ENCODE measurements at places on chromosomes 5 and 9. TPM values are rescaled to one million over a fixed set of nuclear protein-coding genes. Genes with fewer than 3 reads are reported as not detected.

POU5F2 gene
- 1.0 TPM for total RNA-seq

CD72 gene
- total RNA-seq: 0.56 TPM

CCL28 gene
- not detected for total RNA-seq

TEX48 gene
- not detected for total RNA-seq

RELL2 gene
- 3.9 TPM for total RNA-seq

GRCh38 chr9:72909428-72909827, 43.4 kb downstream of the ALDH1A1 start:
- no peaks in the 10 kb centered on the region for H3K27me3 ChIP-seq
- peaks cover 7% of the 10 kb centered on the region for H3K4me1 ChIP-seq
- H3K27ac ChIP-seq: no peak overlapping the region
- H3K4me3 ChIP-seq: no peak overlapping the region

DNA sequence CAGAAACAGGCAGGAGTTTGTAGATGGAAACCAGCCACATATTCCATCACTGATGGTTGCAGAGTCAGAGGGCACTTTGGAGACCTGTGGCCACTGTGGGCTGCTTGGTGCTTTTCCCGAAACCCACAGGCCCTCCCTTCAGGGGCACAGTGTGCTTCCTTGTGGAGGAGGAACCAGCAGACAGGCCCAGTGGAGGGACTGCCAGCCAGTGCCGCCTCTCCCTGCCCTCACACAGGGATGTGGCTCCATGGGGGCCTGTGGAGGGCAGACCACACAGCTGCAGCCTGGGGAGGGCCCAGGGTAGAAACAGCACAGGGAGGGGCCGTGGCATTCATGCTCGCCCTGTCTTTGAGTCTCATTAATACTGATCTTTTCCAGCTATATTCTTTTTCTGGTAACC, 35.2 kb downstream of the CEP72 start:
- H3K27me3 ChIP-seq: no peaks in the 10 kb centered on the region
- no peak for DNase-seq
- H3K4me1 ChIP-seq: no peaks in the 10 kb centered on the region

- no peak overlapping the region for H3K27ac ChIP-seq
- H3K4me1 ChIP-seq: peaks cover 8% of the 10 kb centered on the region
- DNase-seq: no peak
These were observed 296.4 kb downstream of the CETN3 start for GRCh38 chr5:90113108-90113507.

DNA sequence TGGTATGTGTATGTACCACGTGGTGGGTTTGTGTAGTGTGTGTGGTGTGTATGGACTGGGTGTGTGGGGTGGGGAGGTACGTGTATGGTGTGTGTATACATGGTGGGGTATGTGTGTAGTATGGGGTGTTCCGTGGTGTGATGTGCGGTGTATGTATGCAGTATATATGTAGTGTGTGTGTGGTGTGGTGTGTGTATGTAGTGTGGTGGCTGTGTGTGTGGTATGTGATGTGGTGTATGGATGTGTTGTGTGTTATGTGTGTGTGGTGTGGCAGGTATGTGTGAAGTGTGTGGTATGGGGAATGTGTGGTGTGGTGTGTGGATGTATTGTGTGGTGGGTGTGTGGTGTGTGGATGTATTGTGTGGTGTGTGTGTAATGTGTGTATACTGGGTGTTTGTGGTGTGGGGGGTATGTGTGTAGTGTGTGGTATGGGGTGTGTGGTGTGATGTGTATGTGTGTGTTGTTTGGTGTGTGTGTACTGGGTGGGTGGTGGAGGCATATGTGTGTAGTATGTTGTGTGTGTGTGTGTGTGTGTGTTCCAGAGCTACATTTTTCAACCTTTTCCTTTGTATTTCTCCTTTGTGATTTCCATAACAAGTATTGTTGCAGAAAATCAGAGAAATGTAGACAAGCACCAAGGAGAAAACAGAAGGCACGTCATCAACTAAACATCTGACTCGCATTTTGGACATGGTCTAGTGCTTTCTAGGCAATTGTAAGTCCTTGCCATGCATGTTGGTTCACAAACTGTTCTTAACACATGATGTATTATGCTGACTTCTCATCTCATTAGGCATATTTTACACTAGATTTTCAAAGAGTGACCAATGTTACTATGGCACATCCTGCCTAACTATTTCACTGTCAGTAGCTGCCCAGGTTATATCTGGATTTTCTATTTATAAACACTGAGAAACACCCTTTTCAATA, 13.2 kb downstream of the SEMA4D start:
- H3K27ac ChIP-seq: no peak overlapping the region
- H3K4me3 ChIP-seq: no peak overlapping the region
- H3K27me3 ChIP-seq: no peaks in the 10 kb centered on the region
- H3K4me1 ChIP-seq: peaks cover 18% of the 10 kb centered on the region
- no peak for DNase-seq
- H3K36me3 ChIP-seq: no peaks in the 10 kb centered on the region

- no peaks in the 10 kb centered on the region for H3K4me1 ChIP-seq
- H3K27me3 ChIP-seq: no peaks in the 10 kb centered on the region
- no peak for DNase-seq
- H3K27ac ChIP-seq: no peak overlapping the region
- H3K36me3 ChIP-seq: no peaks in the 10 kb centered on the region
These were observed 30.2 kb downstream of the SNX18 start for GRCh38 chr5:54547711-54548250.

- no peaks in the 10 kb centered on the region for H3K4me1 ChIP-seq
- H3K4me3 ChIP-seq: no peak overlapping the region
- H3K36me3 ChIP-seq: no peaks in the 10 kb centered on the region
These were observed 58.6 kb downstream of the PRKACG start for GRCh38 chr9:68955330-68955729.

DNA sequence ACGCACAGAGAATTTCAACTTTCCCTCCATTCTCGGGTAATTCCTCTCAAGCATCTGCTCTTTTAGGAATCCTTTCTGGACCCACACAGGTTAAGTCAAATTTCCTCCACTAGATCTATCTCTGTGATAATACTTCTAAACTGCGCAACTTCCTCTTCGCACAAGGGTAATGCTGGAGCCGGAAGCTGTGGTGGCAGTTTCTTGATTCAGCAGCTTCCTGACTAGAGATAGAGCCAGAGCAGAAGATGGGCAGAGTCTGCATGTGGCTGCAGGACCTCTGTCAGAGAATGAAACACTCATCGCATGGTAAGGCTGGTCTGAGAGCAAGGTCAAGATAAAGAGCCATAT, 11.1 kb upstream of the CDC42SE2 start:
- no peaks in the 10 kb centered on the region for H3K4me1 ChIP-seq
- no peak overlapping the region for H3K27ac ChIP-seq
- no peak for DNase-seq
- H3K27me3 ChIP-seq: no peaks in the 10 kb centered on the region
- H3K4me3 ChIP-seq: no peak overlapping the region

DNA sequence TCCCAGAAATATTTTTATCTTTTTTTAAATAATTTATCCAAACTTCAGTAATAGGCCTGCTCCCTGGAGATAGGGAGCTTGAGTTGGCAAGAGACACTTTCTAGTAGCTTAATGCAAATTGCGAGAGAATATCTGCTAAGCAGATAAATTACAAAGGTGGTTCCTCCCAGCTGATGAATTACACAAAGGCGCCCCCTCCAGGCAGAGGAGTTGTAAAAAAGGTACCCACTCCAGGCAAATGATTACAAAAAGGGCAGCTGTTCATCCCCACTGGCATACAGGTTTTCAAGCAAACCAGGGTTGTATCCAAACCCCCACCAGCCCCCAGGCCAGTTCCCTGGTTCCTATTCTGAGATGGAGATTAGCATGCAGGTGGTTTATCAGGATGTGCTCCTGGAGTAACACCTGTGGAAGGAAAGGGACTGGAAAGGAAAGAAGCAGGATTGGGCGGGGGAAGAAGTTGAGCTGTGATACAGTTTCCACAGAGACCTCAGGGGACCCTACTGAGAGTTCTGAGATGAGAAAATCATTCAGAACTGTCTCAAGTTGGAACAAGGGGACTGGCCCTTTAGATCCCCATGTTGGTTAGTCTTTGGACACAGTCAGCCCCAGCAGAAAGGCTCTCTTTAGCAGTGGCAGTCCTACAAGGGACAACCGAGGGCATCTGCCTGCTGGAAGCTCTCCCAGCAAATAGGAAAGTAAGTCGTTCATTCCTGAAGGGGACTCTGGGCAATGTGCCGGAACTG, 25.5 kb downstream of the ESM1 start:
- H3K27ac ChIP-seq: no peak overlapping the region
- DNase-seq: peak; percentile 29
- H3K4me3 ChIP-seq: no peak overlapping the region
- H3K4me1 ChIP-seq: no peaks in the 10 kb centered on the region

- no peaks in the 10 kb centered on the region for H3K36me3 ChIP-seq
- no peak overlapping the region for H3K27ac ChIP-seq
- H3K4me3 ChIP-seq: no peak overlapping the region
- H3K27me3 ChIP-seq: no peaks in the 10 kb centered on the region
- H3K4me1 ChIP-seq: no peaks in the 10 kb centered on the region
These were observed 82.7 kb upstream of the NAA35 start for GRCh38 chr9:85858056-85858750.

DNA sequence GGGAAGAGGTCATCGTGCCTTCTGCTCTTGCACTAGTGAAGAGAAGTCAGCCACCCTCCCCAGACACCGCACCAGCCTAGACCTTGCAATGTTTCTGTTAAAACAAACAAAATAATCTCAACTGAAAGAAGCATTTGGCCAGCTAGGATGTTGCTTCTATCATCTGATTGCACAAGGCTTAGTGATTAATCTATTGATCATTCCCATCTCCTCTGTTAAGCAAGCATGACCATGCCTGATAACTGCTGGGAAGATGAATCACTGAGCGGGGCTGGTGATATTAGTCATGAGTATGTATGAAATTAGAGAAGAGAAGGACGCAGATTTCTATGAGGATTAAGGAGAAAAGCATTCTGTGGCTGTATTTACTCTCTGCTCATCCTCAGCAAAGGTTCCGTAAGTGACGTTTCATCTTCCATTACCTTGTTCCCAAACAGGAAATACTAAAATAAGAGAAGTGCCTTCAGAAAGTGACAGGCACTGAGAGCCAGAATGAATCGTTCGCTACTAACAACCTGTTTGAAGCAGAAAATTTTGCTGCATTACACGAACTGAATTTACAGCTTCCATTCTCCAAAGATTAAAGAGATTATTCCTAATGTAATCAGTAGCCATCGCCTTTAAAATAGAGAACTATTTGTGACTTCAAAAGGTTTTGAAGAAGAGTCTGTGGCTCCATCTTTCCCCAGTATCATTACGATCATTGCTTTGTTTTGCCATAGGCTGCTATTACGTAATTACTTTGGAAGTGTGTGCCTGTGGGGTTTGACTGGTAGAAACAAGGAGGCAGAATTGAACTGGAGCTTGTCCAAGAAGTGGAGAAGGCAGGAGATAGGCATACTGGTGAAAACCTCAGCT, 219.1 kb downstream of the MED10 start:
- H3K27ac ChIP-seq: no peak overlapping the region
- DNase-seq: no peak
- H3K27me3 ChIP-seq: no peaks in the 10 kb centered on the region
- no peak overlapping the region for H3K4me3 ChIP-seq

DNA sequence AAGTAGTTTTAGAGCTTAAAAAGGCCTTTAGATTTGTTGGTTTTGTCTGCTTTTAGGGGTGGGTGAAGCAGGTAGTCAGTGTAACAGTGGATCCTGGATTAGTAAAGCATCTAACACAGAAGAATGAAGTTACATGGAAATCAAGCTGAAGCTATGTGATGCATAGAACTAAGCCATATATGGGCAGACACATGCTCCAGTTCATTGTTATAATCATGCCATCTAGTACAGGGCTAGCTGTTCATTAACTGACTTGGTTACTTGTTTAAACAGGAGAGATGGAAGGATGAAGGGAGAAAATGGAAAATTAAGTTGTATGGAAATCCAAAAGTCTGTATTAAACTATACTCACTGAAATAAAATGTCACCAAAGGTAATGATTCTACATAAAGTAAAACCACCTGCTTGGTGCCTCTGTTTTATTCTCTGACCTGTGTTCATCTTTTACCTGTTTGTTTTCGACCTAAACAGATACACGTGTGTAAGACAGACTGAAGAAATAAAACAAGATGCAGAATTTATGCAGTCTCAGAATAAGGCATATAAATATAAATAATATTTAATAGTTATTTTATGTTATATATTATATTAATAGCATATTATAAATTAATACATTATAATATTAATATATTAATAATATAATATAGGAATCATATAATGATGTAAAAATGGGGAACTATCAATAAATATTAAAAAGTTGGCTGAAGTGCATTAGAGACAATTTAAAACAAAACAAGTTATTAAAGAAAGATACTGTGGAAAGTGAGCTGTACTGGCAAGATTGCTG, 33.9 kb downstream of the MRPS30 start:
- H3K27me3 ChIP-seq: no peaks in the 10 kb centered on the region
- H3K4me3 ChIP-seq: no peak overlapping the region
- no peaks in the 10 kb centered on the region for H3K36me3 ChIP-seq
- peaks cover 4% of the 10 kb centered on the region for H3K4me1 ChIP-seq

DNA sequence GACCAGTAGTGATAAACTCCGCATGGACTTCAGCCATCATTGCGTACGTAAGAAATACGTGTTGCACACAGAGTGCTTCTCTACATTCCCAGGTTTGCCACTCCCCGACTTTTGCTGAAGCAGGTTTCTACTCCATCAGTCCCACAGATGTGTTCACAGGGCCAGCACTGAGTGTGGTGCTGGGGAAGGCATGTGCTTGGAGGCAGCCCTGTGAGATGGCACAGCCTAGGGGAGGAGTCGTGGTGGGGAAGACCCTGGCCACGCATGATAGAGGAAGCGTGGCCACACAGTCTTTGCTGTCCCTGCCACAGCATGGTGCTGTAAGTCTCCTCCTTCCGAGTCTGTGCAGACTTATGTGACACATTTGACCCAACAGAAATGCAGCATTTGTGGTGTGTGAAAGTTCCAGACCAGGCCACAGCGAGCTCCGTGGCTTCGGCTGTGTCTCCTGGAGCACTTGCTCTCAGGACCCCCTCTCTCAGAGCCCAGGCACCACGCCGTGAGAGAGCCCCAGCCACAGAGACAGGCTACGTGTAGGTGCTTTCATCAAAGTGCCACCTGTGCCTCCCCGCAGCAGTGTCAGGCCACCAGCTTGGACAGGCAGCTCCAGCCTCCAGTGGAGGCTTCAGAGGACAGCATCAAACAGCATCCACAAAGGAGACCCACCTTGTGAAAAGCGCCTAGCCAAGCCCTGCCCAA, 197.8 kb downstream of the AUH start:
- H3K4me3 ChIP-seq: no peak overlapping the region
- no peak for DNase-seq
- H3K27ac ChIP-seq: no peak overlapping the region
- no peaks in the 10 kb centered on the region for H3K27me3 ChIP-seq

GRCh38 chr5:168870910-168871309, 291.7 kb upstream of the PANK3 start:
- no peaks in the 10 kb centered on the region for H3K36me3 ChIP-seq
- DNase-seq: no peak
- H3K27ac ChIP-seq: no peak overlapping the region
- no peaks in the 10 kb centered on the region for H3K27me3 ChIP-seq

GRCh38 chr5:152688561-152689249, 283.6 kb upstream of the NMUR2 start:
- H3K36me3 ChIP-seq: no peaks in the 10 kb centered on the region
- no peak for DNase-seq
- H3K4me1 ChIP-seq: no peaks in the 10 kb centered on the region
- no peak overlapping the region for H3K27ac ChIP-seq
- no peak overlapping the region for H3K4me3 ChIP-seq
- no peaks in the 10 kb centered on the region for H3K27me3 ChIP-seq
